ENCODE measurements at places on chromosomes 7 and 10. TPM values are rescaled to one million over a fixed set of nuclear protein-coding genes. Genes with fewer than 3 reads are reported as not detected.

- no peak for DNase-seq
Measured at GRCh38 chr7:5351507-5352265, 68.9 kb downstream of the SLC29A4 start.

Gene COPG2
- 23.5 TPM for total RNA-seq

Gene SYT15B
- 0.05 TPM for total RNA-seq

DNA sequence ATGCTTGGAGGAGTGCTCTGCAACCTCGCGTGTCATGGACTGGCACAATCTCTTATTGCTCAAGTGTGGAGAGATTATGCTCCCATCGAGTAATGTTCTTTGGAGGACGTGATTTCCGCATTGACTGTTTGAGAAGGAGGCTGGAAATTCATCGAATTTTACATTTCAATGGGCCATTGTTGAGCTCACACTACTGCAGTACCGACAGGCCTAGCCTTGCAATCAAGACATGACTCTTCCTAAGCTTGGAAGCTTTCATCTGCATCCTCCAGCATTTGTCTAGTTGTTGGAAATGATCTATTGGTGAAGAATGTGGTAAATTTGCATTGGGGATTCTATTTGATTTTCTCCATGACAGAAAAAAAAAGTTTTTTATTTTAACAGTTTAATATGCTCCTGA lies 156.8 kb downstream of the FZD1 start:
- no peak for DNase-seq

DNA sequence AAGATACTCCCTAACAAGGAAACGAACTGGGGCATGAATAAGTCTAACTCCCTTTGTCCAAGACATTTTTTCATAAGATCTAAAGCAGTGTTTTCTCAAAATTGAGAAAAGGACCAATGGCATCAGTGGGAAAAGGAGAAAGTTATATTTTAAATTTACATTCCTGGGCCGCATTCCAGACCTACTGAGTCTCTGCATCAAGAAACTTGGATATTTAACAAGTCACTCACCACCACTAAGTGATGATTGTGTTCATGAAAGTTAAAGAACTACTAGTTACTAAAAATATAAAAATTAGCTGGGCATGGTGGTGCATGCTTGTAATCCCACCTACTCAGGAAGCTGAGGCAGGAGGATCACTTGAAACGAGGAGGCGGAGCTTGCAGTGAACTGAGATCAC lies 149.6 kb upstream of the MEOX2 start:
- DNase-seq: no peak

Gene EVX1
- total RNA-seq: not detected
